Trophoblast cell (in vitro differentiated cells and primary cell): ENCODE measurements at places on chromosomes 12 and 14.
A peak's percentile ranks its signal among the peaks of the same experiment; 100 is the strongest.

- no peaks in the 10 kb centered on the region for H3K27me3 ChIP-seq
- H3K4me3 ChIP-seq: no peak overlapping the region
- H3K36me3 ChIP-seq: peaks cover 2% of the 10 kb centered on the region
- peaks cover 4% of the 10 kb centered on the region for H3K4me1 ChIP-seq
- no peak overlapping the region for H3K27ac ChIP-seq
- no peak for DNase-seq
Observed at GRCh38 chr12:1769809-1770494, 50.4 kb upstream of the LRTM2 start.

DNA sequence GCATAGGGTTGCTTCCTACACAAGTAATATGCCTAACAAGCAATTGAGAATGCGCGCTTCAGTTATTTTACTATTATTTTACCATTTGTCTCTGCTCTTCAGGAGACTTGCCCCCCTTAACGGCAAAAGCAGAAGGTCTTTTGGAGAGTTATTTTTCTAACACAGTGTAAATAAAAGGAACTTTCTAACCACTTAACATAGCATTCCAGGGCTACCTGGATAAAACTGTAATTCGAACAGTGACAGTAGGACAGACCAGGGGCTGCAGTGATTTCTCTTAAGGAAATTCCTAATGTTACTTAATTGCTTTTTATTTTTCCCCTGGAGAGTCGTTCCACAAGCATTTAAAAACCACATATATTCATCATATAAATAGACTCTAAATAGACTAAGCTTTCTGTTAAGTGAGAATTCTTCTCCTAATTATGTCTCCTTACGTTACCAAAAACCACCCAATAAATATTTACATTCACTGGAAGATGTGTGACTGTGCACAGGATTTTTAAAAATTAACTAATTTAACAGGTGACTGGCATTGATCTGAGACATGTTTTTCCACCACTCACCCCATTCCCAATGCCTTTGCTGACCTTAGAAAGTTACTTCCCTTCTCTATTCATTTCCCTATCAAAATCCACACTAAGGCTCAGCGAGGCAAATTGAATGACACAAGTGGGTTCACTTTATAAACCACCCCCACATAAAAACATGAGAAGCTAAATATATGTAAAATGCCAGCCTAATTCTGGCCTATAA lies 72.4 kb downstream of the RNF34 start:
- DNase-seq: no peak
- no peak overlapping the region for H3K27ac ChIP-seq
- no peaks in the 10 kb centered on the region for H3K27me3 ChIP-seq
- H3K36me3 ChIP-seq: no peaks in the 10 kb centered on the region
- no peaks in the 10 kb centered on the region for H3K4me1 ChIP-seq
- H3K4me3 ChIP-seq: no peak overlapping the region

GRCh38 chr12:42574851-42575266 lies 14.7 kb downstream of the PRICKLE1 start:
- no peak for DNase-seq
- H3K36me3 ChIP-seq: no peaks in the 10 kb centered on the region
- H3K4me1 ChIP-seq: no peaks in the 10 kb centered on the region

DNA sequence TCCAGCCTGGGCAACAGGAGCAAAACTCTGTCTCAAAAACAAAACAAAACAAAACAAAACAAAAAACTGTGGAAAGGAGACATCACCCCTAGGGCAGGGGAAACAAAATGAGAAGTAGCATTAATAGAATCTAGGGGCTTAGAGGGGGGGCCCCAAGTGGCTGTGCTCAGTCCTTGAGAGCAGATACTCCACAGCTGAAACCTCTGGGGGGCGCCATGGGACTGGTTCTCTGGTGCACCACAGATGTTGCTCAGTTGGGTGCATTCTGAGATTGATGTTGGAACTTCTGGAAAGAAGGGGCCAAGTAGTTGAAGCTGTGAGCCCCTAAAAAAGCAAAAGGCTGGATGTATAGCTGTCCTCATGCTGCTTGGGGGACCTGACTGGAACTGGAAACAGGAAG lies 11.8 kb upstream of the SYNE2 start:
- no peak for DNase-seq
- no peaks in the 10 kb centered on the region for H3K36me3 ChIP-seq
- no peaks in the 10 kb centered on the region for H3K4me1 ChIP-seq
- no peak overlapping the region for H3K4me3 ChIP-seq
- H3K27ac ChIP-seq: no peak overlapping the region
- no peaks in the 10 kb centered on the region for H3K27me3 ChIP-seq

GRCh38 chr12:120775862-120776552 lies 50.4 kb downstream of the ACADS start:
- peaks cover 4% of the 10 kb centered on the region for H3K36me3 ChIP-seq
- no peak overlapping the region for H3K4me3 ChIP-seq
- peak overlapping the region; percentile 17 for H3K27ac ChIP-seq
- no peaks in the 10 kb centered on the region for H3K27me3 ChIP-seq

DNA sequence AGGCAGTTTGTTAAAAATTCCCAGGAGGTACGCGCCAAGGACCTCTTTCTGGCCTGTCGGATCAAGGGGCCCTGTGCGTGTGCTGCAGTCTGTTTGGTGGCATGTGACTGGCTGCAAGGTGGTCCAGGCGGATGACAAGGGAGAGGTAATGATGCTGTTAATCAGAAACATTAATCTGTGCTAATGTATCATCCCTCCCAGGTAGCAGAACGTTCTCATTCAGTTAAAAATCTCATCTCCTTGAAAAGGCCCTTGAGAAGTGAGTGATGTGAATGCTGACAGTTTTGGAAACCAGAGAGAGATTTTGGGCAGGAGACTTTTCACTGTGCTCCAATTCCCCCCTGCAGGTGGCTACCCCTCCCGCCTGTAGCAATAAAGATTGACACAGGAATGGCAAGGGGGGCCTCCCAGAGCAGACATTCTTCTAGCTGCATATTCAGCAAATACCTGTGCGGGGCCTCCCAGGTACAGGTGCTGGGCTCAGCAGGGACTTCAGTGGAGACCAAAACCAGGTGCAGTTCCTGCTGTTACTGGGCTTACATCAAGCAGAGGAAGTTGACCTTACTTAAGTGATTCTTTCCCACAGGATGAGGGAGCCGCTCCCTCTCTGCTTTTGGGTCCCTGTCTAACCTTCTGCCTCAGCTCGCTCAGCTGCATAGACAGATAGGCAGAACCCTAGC lies 364.8 kb downstream of the CACNA1C start:
- H3K27ac ChIP-seq: no peak overlapping the region
- no peaks in the 10 kb centered on the region for H3K36me3 ChIP-seq
- no peaks in the 10 kb centered on the region for H3K27me3 ChIP-seq
- H3K4me1 ChIP-seq: no peaks in the 10 kb centered on the region
- H3K4me3 ChIP-seq: no peak overlapping the region

GRCh38 chr12:132827763-132828703 lies 636 bp downstream of the GOLGA3 start:
- H3K27ac ChIP-seq: peak overlapping the region; percentile 94
- H3K27me3 ChIP-seq: no peaks in the 10 kb centered on the region
- peak; percentile 72 for DNase-seq
- H3K36me3 ChIP-seq: peaks cover 30% of the 10 kb centered on the region
- no peaks in the 10 kb centered on the region for H3K4me1 ChIP-seq

GRCh38 chr12:124636138-124636978 lies 68.9 kb upstream of the NCOR2 start:
- peak overlapping the region; percentile 39 for H3K27ac ChIP-seq
- H3K4me1 ChIP-seq: peaks cover 31% of the 10 kb centered on the region
- no peak overlapping the region for H3K4me3 ChIP-seq
- no peaks in the 10 kb centered on the region for H3K36me3 ChIP-seq
- H3K27me3 ChIP-seq: no peaks in the 10 kb centered on the region

GRCh38 chr14:101181446-101182313 lies 278.2 kb upstream of the RTL1 start:
- H3K36me3 ChIP-seq: no peaks in the 10 kb centered on the region
- no peak overlapping the region for H3K27ac ChIP-seq
- no peak for DNase-seq
- no peaks in the 10 kb centered on the region for H3K4me1 ChIP-seq
- no peaks in the 10 kb centered on the region for H3K27me3 ChIP-seq
- H3K4me3 ChIP-seq: no peak overlapping the region

- H3K36me3 ChIP-seq: no peaks in the 10 kb centered on the region
- H3K27ac ChIP-seq: peak overlapping the region; percentile 95
- H3K4me3 ChIP-seq: no peak overlapping the region
Observed at GRCh38 chr12:48882315-48882687, 16.6 kb upstream of the RND1 start.

- no peaks in the 10 kb centered on the region for H3K4me1 ChIP-seq
- no peaks in the 10 kb centered on the region for H3K27me3 ChIP-seq
- peaks cover 70% of the 10 kb centered on the region for H3K36me3 ChIP-seq
- no peak for DNase-seq
Observed at GRCh38 chr12:132818562-132818961, 10.1 kb downstream of the GOLGA3 start.

DNA sequence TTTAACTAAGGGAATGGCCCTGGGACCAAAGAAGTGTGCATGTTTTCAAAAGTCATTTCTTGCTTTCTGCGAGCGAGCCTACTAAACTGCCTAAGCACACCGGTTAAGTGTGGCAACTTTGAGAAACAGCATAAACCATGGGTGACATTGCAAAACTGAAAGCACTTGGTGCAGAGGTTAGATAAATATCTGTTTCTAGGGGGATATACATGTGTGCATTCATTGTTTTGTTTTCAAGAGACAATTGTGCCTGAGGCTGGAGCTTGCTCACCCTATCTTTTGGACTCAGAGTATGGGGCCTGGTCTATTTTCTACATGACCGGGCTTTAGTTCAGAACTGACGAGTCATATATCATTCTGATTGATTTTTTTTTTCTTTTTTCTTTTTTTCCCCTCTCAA lies 923.4 kb downstream of the NRXN3 start:
- peak; percentile 75 for DNase-seq
- no peaks in the 10 kb centered on the region for H3K36me3 ChIP-seq
- no peaks in the 10 kb centered on the region for H3K27me3 ChIP-seq

DNA sequence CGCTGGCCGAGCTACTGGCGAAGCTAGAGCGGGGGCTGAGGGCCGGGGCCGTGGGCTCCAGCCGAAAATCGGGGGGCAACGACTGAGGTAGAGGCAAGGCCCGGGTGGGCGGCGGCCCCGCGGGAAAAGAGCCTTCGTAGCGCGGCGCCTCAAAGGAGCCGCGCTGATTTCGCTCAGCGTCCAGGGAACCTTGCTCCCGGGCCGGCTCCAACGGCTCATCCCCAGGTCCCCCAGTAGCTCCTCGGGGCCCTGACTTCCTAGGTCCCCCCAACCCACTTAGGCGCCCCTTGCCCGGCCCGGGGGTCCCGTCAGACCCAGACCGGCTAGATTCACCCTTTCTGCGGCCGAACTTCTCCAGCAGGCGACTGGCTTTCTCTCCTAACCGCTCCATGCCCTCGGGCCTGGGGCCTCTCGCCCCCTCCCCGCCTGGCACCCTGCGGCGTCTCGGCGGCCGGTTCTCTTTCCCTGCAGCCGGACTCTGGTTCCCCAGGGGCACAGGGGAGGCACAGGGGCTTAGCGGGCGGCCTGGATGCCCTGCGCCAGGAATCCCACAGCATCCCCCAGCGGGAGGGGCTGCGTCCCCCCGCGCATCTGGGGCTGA lies 375 bp downstream of the AJUBA start:
- peaks cover 7% of the 10 kb centered on the region for H3K36me3 ChIP-seq
- no peak for DNase-seq
- peak overlapping the region; percentile 93 for H3K4me3 ChIP-seq
- peak overlapping the region; percentile 86 for H3K27ac ChIP-seq
- no peaks in the 10 kb centered on the region for H3K27me3 ChIP-seq

- DNase-seq: peak; percentile 31
- H3K27ac ChIP-seq: no peak overlapping the region
- no peaks in the 10 kb centered on the region for H3K36me3 ChIP-seq
- no peak overlapping the region for H3K4me3 ChIP-seq
Observed at GRCh38 chr14:94689218-94689984, 77.2 kb downstream of the SERPINA3 start.

- H3K27ac ChIP-seq: no peak overlapping the region
- no peaks in the 10 kb centered on the region for H3K36me3 ChIP-seq
- no peak overlapping the region for H3K4me3 ChIP-seq
Observed at GRCh38 chr12:70399311-70399710, 33.2 kb downstream of the KCNMB4 start.

DNA sequence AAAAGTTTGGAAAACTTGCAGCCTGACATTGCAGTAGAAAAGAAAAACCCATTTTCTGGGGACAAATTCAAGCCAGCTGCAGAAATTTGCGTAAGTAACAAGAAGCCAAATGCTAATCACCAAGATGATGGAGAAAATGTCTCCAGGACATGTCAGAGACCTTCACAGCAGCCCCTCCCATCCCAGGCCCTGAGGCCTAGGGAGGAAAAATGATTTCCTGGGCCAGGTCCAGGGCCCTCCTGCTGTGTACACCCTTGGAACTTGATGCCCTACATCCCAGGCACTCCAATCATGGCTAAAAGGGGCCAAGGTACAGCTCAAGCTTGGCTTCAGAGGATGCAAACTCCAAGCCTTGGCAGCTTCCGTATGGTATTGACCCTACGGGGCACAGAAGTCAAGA lies 14.5 kb downstream of the IAPP start:
- no peak overlapping the region for H3K4me3 ChIP-seq
- no peaks in the 10 kb centered on the region for H3K4me1 ChIP-seq
- no peak for DNase-seq
- no peaks in the 10 kb centered on the region for H3K27me3 ChIP-seq

GRCh38 chr12:131066207-131066885 lies 112.6 kb downstream of the ADGRD1 start:
- no peak overlapping the region for H3K4me3 ChIP-seq
- no peak overlapping the region for H3K27ac ChIP-seq

DNA sequence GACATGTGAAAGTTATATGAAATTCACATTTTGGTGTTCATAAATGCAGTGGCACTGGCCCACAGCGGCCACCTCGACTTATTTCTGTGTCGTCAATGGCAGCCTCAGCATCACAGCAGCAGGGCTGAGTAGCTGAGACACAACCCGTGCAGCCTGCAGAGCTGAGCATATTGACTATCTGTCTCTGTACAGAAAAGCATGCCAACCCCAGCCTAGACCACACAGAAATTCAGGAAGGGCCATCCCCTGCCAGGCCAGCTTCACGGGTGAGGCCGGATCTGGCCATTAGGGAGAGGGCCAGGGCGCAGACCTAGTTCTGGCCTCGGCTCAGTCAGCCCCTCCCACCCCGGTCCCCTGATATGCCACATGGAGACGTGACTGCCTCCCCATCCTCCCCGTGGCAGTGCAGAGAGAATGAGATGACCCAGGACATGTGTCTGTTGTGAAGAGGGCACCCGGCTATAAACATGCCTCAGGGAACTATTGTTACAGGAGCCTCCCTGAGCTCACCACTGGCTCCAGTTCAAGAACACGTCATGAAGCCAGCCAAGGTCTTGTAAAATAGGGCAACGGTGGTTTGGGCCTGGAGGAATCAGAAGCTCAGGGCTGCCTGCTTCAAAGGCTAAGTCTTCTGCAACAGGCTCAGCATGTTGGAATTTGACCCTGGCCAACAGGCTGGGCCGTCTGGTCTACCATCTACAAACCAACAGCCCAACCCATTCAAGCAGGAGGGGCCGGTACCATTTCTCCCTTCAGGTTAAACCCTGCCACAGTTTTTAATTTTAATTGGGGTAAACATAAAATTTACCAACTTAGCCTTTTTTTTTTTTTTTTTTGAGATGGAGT lies 25.5 kb downstream of the SCARB1 start:
- no peak overlapping the region for H3K4me3 ChIP-seq
- H3K27ac ChIP-seq: peak overlapping the region; percentile 30
- peaks cover 3% of the 10 kb centered on the region for H3K4me1 ChIP-seq
- H3K36me3 ChIP-seq: no peaks in the 10 kb centered on the region
